Esophagus squamous epithelium (tissue), 5 donors: ENCODE measurements at places on chromosomes 2 and 18. TPM values are rescaled to one million over a fixed set of nuclear protein-coding genes. Genes with fewer than 3 reads are reported as not detected.

GRCh38 chr2:102138331-102138730 is 4.2 kb upstream of the IL1R1 start:
- DNase-seq: no peak
- no peak overlapping the region for H3K27ac ChIP-seq
- H3K27me3 ChIP-seq: no peaks in the 10 kb centered on the region

CBLN2 gene
- not detected for total RNA-seq

DNA sequence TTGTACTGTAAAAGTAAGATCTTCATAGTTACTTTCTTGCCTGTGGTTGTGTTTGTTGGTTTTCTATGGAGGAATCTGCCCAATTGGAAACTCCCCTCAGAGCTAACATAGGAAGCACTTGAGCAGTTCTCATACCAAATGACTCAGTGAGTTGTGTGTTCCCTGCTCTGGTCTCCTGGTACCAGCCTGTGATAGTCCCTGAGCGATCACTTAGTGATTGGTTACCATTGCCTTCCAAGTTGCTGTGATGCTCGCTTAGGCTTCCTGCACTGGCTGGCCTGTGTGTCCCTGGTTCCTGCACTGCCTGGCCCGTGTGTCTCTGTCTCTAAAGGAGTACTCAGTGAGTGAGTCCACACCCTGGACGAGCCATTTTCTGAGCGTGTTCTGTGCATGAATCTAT is 133.0 kb downstream of the MAP4K4 start:
- H3K4me3 ChIP-seq: no peak overlapping the region
- no peaks in the 10 kb centered on the region for H3K4me1 ChIP-seq
- H3K27ac ChIP-seq: no peak overlapping the region

- H3K27me3 ChIP-seq: no peaks in the 10 kb centered on the region
- no peak overlapping the region for H3K4me3 ChIP-seq
- no peaks in the 10 kb centered on the region for H3K36me3 ChIP-seq
- H3K4me1 ChIP-seq: peaks cover 3% of the 10 kb centered on the region
- H3K27ac ChIP-seq: no peak overlapping the region
These were observed 319.8 kb downstream of the RND3 start for GRCh38 chr2:150167711-150168110.

- DNase-seq: no peak
- H3K36me3 ChIP-seq: no peaks in the 10 kb centered on the region
- no peaks in the 10 kb centered on the region for H3K27me3 ChIP-seq
- H3K4me1 ChIP-seq: no peaks in the 10 kb centered on the region
- H3K4me3 ChIP-seq: no peak overlapping the region
These were observed 104.5 kb downstream of the DCDC2C start for GRCh38 chr2:3807853-3808252.

IL18RAP gene
- total RNA-seq: 3.4 TPM

RPIA gene
- total RNA-seq: 17.6 TPM

DNA sequence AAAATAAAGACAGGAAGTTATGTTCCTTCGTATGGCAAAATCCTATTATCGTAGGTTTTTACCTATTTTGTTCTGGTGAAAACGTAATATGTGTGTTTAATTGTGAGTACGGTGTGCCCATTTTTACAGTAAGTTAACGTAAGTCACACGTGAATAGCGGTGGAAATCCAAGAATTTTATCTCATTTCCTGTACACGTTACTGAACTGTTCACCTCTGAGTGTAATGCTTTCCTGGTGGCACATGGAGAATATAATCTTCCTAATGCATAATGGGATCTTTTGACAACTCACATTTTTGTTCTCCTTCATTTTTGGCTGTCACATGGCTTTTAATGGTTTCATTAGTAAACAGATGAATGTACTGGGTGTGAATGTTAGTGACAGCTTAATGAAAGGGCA is 28.2 kb downstream of the BCL2L11 start:
- no peak for DNase-seq
- no peaks in the 10 kb centered on the region for H3K36me3 ChIP-seq

GRCh38 chr2:36059691-36060090 is 295.9 kb upstream of the CRIM1 start:
- H3K4me3 ChIP-seq: no peak overlapping the region
- H3K36me3 ChIP-seq: no peaks in the 10 kb centered on the region
- H3K27me3 ChIP-seq: no peaks in the 10 kb centered on the region
- H3K27ac ChIP-seq: no peak overlapping the region

ANKRD53 gene
- total RNA-seq: not detected

DNA sequence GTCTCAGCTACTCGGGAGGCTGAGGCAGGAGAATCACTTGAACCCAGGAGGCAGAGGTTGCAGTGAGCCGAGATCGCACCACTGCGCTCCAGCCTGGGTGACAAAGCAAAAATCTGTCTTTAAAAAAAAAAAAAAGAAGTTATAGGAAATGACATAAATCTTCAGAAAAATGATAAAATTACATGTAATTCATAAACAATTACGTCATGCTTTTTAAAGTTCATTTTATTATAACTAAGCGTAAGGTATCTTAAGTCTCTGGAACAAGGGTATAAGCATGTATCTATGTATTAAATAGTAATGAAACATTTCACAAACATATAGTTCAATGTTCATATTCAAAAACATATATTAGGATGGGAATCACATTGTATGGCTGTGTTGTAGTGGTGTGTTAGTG is 425.9 kb downstream of the SPAG16 start:
- DNase-seq: no peak
- H3K27me3 ChIP-seq: no peaks in the 10 kb centered on the region
- H3K4me1 ChIP-seq: no peaks in the 10 kb centered on the region
- H3K4me3 ChIP-seq: no peak overlapping the region

ZNF396 gene
- total RNA-seq: 0.18 TPM

PLEKHH2 gene
- total RNA-seq: 14.4 TPM

GRCh38 chr2:67232936-67233335 is 164.2 kb upstream of the ETAA1 start:
- H3K27ac ChIP-seq: no peak overlapping the region
- H3K36me3 ChIP-seq: no peaks in the 10 kb centered on the region

DNA sequence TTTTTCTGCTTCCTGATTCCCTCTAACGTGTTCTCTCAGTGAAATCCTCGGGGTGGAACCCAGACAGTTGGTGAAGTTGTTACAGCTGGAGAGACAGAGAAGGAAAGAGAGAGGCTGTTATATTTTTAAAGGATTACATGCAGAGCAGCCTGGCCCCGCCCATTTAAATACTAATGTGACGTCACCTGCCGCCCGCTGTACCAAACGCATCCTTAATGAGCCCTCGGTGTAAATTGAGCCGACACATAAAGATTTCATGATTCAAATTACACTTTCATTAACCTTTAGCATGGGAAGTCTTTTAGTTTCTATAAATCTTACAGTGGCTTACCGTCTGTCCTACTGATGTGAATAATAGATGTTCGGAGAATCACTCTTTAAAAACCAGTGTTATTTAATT is 164.0 kb upstream of the SIX3 start:
- no peaks in the 10 kb centered on the region for H3K4me1 ChIP-seq
- H3K27me3 ChIP-seq: no peaks in the 10 kb centered on the region
- no peaks in the 10 kb centered on the region for H3K36me3 ChIP-seq
- no peak overlapping the region for H3K4me3 ChIP-seq

- no peaks in the 10 kb centered on the region for H3K27me3 ChIP-seq
- DNase-seq: no peak
These were observed at the start of gene TNS1 for GRCh38 chr2:218002845-218003180. Gene TNS1, minus strand, starts transcription at chr2:218002995. Its CDS starts 123 bp downstream, at chr2:218002872.

RUFY4 gene
- not detected for total RNA-seq

DNA sequence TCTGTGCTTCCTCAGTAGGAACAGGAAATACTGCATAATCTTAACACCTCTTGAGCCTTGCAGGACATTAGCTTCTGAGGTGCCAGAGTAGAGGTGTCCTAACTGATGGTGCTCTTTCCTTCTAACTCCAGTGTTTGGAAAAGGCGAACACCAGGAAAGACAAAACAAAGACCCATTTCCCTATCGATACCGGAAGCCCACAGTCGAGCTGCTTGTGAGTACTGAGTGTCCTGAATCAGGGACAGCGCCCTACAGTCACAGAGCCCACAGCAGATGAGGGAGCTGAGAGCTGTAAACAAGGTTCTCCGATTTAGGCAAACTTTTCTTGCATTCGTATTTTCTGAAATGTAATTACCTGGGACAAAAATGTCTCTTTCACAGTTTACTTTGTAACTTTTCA is 50.7 kb downstream of the SLC14A2 start:
- no peaks in the 10 kb centered on the region for H3K27me3 ChIP-seq
- no peaks in the 10 kb centered on the region for H3K4me1 ChIP-seq
- H3K4me3 ChIP-seq: no peak overlapping the region
- no peak for DNase-seq
- no peak overlapping the region for H3K27ac ChIP-seq
- H3K36me3 ChIP-seq: no peaks in the 10 kb centered on the region

DNA sequence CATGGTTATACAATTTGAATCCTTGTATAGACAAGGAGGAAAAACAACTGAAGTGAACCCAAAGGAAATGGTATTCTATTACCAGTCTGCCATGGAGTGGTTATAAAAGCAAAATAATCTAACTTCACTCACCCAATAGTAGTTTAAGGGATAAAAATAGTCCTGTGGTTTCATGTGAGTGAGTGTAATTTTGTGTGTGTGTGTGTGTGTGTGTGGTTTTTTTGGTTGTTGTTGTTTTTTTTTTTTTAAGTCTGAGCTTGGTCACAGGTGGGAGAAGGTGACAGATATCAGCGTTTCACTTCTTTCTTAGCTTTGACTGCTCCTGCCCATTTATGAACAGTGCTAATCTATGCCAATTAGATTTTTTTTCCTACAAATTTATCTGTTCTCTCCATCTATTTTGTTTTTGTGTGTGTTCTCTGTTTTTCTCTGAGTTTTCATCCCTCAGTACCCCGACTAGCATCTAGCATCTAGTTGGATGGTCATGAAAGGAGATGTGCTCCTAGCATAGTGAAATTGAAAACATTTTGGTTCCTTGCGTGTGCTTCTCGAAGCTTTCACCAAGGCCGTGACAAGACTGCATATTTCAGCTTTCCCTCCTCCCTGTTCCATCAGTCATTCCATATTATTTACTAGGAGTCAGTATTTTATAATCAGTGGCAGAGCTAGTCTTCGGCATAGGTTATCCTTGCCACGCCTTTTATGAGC is 200.1 kb upstream of the DTNA start:
- H3K27ac ChIP-seq: no peak overlapping the region
- H3K4me3 ChIP-seq: no peak overlapping the region
- no peaks in the 10 kb centered on the region for H3K4me1 ChIP-seq
- DNase-seq: no peak
- H3K27me3 ChIP-seq: no peaks in the 10 kb centered on the region

DNA sequence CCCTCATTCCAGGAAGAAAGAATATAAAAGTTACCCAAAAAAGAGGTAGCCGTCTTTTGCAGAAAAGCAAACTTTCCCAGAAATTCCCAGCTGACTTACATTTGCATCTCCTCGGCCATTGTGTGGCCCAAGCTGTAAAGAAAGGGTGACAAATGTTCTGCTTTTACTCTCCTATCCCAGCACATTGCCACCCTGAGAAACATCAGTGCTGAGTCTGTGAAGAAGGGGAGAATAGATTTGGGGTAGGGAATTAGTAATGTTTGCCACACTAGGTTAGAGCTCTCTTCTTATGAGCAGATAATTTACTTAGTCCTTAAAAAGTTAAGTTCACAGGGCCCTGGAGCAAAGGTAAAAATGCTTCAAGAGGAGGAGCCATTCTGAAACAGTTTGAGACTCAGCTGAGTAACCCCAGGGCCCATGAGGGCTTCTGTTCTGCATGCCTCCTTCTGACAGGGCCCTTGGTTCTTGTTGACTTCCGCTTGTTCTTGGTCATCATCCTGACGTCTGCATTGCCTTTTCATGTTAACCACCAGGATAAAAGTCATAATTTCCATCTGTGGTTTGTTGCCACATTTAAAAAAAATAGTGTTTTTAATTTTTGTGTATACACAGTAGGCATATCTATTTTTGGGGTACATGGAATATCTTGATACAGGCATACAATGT is 550.7 kb downstream of the RNF144A start:
- no peaks in the 10 kb centered on the region for H3K4me1 ChIP-seq
- no peaks in the 10 kb centered on the region for H3K36me3 ChIP-seq
- no peak for DNase-seq
- no peak overlapping the region for H3K27ac ChIP-seq

GRCh38 chr2:164964700-164965099 is 9.4 kb upstream of the SLC38A11 start:
- H3K4me1 ChIP-seq: peaks cover 4% of the 10 kb centered on the region
- H3K27ac ChIP-seq: no peak overlapping the region
- H3K27me3 ChIP-seq: no peaks in the 10 kb centered on the region
- H3K36me3 ChIP-seq: no peaks in the 10 kb centered on the region
- no peak for DNase-seq
- no peak overlapping the region for H3K4me3 ChIP-seq

CFAP65 gene
- total RNA-seq: not detected

DNA sequence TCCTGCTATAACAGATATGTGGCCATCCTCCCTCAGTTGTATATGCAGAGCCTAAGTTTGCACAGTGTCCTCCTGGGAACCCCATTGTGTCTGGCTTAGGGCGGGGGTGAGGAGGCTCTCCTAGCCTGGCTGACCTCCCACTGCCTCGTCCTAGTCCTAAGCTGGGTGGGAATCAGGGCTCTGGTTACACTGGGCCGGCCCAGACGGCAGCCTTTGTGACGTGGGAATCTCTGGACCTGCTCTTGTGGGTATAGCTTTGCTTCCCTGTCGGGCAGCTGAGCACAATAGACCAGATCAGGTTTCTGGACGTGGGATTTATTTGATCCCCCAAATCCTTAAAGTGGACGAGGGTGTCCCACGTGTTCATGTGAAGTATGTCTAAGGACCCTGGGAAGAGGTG is 2.9 kb downstream of the ACKR3 start:
- H3K4me1 ChIP-seq: peaks cover 27% of the 10 kb centered on the region
- no peaks in the 10 kb centered on the region for H3K36me3 ChIP-seq
- no peak for DNase-seq
- H3K4me3 ChIP-seq: peak overlapping the region; percentile 52

DNA sequence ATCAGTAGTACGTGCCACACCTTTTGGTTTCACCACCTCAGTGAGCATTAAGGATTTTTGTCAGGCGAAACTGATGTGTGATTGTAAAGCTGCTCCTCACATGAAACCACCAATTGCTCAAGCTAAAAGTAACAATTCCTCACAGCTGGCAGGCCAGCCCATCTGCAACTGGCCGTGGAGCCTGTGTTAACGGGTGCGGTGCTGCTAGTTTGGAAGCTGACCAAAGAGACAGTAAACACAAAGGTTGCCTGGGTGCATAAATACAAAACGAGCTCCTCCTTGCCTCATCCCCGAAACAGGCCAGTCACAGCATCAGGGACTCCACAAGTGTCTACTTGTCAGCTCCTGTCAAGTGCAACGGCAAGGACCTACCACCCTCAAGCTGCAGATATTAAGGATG is 32.0 kb downstream of the LGALSL start:
- H3K4me1 ChIP-seq: peaks cover 54% of the 10 kb centered on the region
- H3K27ac ChIP-seq: no peak overlapping the region
- H3K36me3 ChIP-seq: no peaks in the 10 kb centered on the region
- no peak for DNase-seq

CHMP1B gene
- 48.3 TPM for total RNA-seq

CYP27C1 gene
- 0.95 TPM for total RNA-seq

- DNase-seq: no peak
- peak overlapping the region; percentile 91 for H3K4me3 ChIP-seq
- H3K4me1 ChIP-seq: peaks cover 32% of the 10 kb centered on the region
- peaks cover 32% of the 10 kb centered on the region for H3K36me3 ChIP-seq
These were observed 542 bp upstream of the CNNM3 start for GRCh38 chr2:96815326-96816126.

FAM124B gene
- total RNA-seq: 2.7 TPM
